ENCODE measurements at places on chromosomes 2 and 18. TPM values are rescaled to one million over a fixed set of nuclear protein-coding genes. Genes with fewer than 3 reads are reported as not detected.

The RAB27B gene
- 0.19 TPM for total RNA-seq

The CXCR4 gene
- 338 TPM for total RNA-seq

The KCNS3 gene
- not detected for total RNA-seq

DNA sequence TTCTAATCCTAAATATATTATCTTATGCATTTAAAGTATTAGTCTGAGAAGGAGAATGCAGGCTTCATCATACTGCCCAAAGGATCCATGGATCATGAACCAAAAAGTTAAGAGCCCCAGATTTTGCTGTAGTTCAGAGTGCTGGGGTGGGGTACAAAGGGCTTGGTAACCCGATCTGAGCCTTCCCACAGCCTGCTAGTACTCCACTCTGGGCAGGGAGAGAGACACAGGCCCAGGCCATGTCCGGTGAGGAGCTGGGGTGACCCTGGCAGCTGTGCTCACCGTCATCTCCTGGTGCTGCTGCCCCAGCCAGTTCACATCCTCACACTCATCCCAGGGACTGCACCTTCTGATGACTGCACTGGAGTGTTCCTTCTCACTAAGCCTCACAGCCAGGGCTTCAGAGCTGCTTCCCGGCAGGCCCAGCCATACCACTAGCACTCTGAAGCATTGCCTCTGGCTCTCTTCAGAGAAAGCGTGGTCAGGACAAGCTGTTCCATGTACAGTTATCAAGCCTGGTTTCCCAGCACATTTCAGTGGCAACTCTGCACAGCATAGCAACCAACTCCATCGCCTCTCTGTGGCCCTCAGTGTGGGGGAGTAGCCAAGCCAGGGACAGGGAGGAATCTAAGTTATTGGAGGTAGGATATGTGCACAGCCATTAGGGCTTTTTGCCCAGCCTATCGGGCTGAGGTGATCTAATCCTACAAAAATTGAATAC is 189.0 kb upstream of the CTAGE1 start:
- no peak overlapping the region for H3K27ac ChIP-seq
- no peaks in the 10 kb centered on the region for H3K4me1 ChIP-seq
- no peak overlapping the region for H3K4me3 ChIP-seq
- DNase-seq, result no peak
- H3K36me3 ChIP-seq, result no peaks in the 10 kb centered on the region
- no peaks in the 10 kb centered on the region for H3K27me3 ChIP-seq

DNA sequence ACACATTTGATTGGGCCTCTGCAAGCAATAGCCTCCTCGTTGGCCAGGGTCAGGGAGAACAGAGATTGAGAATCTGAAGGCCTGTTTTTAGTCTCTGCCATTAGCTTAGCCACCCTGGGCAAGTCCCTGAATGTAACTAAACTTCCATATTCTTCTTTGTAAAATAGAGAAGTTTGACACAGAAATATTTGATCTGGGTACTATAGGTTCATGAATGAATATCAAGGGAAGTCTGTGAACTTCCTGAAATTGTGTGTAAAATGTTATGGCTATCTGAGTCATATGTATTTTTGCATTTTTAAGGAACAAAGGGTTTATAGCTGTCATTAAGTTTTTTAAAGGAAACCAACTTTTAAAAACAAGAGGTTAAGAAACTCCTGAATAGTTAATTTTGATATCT is 23.2 kb downstream of the RND3 start:
- H3K36me3 ChIP-seq, result no peaks in the 10 kb centered on the region
- no peak overlapping the region for H3K4me3 ChIP-seq
- no peak for DNase-seq
- H3K4me1 ChIP-seq, result no peaks in the 10 kb centered on the region
- no peak overlapping the region for H3K27ac ChIP-seq
- H3K27me3 ChIP-seq, result no peaks in the 10 kb centered on the region

GRCh38 chr18:39172695-39173421 is 1607.3 kb upstream of the CELF4 start:
- no peak overlapping the region for H3K4me3 ChIP-seq
- no peak for DNase-seq
- H3K36me3 ChIP-seq, result no peaks in the 10 kb centered on the region
- no peaks in the 10 kb centered on the region for H3K27me3 ChIP-seq
